ENCODE measurements at places on chromosomes 3 and 15.

- no peak for DNase-seq
Observed at GRCh38 chr3:197369545-197369944, 71.1 kb upstream of the DLG1 start.

DNA sequence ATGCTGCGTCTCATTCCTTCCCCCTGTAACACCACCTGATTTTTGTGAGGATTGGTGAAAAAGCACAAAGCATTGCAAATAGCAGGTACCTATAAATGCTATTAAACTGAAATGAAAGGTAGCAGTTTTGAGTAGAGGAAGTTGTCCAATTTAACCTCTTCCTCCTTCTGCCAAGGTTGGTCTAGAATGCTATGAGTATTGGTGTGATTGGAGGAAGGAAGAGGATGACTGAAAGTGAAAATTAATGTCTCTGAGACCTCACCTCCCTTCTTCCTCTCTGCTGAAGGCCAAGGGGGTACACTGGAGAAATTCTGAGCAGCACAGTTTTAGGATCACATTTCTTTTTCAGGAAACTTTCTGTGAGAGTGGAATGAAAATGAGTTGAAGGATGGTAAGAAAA is 94.4 kb downstream of the DTWD1 start:
- DNase-seq = no peak

- DNase-seq = no peak
Observed at GRCh38 chr15:78085928-78086327, 6.4 kb upstream of the SH2D7 start.

- no peak for DNase-seq
Observed at GRCh38 chr3:102353148-102353547, 81.7 kb upstream of the ZPLD1 start.

GRCh38 chr15:98893401-98893800 is 114.2 kb downstream of the PGPEP1L start:
- no peak for DNase-seq

- no peak for DNase-seq
Observed at GRCh38 chr3:136334209-136334608, 84.1 kb downstream of the PCCB start.

GRCh38 chr15:86550075-86550474 is 470.4 kb downstream of the AGBL1 start:
- DNase-seq = no peak

DNA sequence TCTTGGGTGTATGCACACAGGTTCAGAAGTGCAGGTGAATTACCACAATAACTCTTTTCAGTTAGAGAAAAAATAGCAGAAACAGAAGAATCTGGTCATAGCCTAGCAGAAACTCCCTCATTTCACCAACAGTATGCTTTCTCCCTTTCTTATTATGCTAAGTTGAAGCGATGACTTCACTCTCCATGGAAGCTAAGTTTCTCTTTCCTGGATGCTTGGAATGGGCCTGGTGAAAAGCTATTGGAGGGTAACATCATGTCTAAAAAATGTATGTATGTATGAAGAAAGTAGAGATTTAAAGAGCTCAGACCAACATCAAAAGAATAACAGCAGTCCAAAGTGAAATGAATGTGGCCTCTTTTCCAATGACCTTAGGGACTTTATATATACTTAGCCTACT is 145.5 kb downstream of the TIGIT start:
- no peak for DNase-seq

DNA sequence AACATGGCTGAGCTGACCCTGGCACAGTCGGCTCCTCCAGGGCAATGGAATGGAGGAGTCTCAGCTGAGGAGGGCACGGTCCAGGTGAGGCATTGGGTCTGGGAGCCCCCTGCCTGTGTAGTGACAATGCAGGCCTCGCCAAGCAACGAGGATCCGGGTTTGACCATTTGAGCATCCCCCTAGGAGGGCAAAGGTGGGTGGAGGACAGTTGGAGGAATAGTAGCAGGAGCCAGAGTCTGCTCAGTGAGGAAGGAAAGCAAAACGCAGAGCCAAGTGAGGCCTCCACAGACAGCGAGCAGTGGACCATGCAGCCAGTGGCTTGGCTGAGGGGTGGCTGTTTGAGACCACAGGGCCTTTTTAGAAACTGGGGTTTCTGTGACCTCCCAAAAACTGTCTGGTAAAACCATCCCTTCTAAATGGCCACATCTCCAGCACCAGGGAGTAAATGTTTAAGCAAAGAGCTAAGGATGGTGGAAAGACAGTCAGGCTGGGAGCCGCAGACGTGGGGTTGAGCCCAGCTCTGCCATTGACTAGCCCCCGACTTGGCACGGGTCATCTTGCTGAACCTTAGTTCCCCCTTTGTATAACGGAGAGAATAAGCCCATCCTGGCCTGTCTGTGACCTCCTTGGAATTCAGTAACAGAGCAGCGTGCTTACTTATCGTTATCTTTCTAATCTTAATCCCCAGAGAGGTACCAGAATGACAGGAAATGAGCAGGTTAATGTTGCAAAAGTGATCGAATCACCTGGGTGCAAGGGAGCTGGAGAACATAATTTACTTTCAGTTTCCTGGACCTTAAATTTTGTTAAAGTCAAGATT is 46.8 kb downstream of the CMTM6 start:
- DNase-seq = no peak

DNA sequence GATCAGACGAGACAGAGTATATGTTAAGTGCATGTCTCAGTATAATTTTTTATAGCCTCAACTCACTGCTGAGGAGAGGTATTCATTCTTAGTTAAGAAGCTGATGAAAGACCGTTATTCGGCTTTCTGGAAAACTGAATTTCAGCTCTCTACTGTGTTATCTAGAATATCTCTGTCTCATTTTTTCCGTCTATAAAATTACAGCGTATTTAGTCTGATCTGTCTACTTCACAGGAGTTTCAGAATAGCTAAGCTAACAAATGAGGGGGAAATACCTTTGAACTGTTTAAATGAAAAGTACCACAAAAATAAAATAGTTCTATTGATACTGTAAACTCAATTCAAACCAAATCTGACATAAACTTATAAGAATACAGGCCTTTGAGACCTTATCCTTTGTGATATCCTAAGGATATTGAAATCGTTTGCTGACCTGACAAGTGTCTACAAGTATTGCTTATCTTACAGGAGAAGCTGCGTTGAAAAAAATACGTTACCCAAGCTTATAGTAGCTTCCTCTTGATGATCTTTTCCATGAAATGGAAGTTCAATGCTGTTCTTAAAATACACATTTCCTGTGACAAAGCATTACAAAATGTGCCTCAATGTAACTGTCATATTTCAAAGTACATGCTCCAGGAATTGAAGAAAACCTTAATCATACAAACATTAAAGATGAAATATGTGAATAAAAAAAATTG is 104.6 kb downstream of the IL1RAP start:
- no peak for DNase-seq

GRCh38 chr3:129555153-129555550 is 12.2 kb downstream of the H1-8 start:
- DNase-seq = no peak

DNA sequence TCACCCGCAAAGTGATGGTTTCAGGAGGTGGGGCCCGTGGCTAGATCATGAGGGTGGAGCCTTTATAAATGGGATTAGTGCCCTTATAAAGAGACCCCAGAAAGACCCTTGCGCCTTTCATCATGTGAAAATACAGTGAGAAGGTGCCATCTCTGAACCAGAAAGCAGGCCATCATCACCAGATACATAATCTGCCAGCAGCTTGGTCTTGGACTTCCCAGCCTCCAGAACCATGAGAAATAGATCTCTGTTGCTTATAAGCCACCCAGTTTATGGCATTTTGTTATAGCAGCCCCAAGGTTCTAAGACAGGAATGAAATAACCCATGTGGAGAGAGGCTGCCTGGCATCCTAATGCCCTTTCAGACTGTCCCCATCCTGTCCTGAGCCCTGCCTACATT is 127.8 kb upstream of the SMAD3 start:
- no peak for DNase-seq

- no peak for DNase-seq
Observed at GRCh38 chr15:99139276-99139675, 34.4 kb downstream of the SYNM start.

- DNase-seq = no peak
Observed at GRCh38 chr3:37712918-37713817, 148.5 kb upstream of the CTDSPL start.
